Mesenchymal stem cell (in vitro differentiated cells and primary cell): ENCODE measurements at places on chromosomes 7 and 10.

GRCh38 chr7:32043688-32044087, 26.5 kb downstream of the PDE1C start:
- DNase-seq = peak; percentile 79

DNA sequence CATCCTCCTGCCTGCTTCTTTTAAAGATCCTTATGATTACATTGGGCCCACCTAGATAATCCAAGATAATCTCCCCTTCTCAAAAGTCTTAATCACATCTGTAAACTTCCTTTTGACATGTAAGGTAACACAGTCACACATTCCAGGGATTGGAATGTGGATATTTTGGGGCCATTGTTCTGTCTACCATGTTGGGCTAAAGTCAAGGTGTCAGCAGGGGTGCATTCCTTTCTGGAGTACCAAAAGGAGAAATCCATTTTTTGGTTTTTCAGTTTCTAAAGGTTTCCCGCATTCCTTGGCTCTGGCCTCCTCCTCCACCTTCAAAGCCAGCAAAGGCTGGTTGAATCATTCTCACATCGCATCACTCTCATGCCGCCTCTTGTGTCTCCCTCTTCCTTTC, 197.6 kb upstream of the NFE2L3 start:
- no peak for DNase-seq

DNA sequence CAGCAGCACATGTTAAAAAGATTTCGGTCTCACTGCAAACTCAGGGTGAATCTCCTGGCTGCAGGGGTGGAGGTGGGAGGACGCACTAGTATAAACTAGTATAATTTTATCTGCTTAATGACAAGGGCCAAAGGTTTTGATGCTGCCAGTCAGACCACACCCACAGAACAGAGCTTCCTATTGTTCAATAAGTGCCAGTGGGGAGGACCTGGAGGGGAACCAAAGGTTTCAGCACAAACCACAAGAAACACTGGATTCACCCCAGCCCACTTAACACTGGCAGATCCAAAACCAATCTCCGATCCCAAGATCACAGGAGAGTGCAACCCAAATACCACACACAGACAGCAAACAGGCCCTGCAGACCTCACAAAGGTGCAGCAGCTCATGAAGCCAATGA, 6.6 kb downstream of the VOPP1 start:
- DNase-seq = no peak

DNA sequence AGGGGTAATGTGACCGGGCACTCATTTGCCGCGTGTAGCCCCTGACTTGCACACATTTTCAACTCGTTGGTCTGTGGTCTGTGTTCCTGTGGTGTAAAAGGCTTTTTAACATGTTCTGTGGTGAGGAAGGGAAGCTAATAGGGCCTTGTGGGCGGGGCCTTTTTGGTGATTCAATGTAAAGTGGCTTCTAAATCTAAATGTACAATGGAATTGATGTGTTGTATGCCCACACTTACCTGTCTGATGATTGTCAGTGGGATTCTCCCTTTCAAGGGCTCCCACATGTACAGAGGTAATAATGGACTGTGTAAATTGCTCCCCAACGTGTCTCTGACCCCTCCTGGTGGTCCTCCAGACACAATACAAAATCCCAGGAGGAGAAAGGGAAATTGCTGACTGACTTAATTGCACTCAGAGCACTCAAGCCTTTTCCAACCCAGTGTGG, 43.1 kb upstream of the GATAD1 start:
- no peak for DNase-seq

GRCh38 chr10:125626671-125627070, 56.3 kb downstream of the TEX36 start:
- no peak for DNase-seq

- no peak for DNase-seq
Measured at GRCh38 chr7:1890289-1891235, 220.5 kb downstream of the ELFN1 start.

- DNase-seq = no peak
Measured at GRCh38 chr7:157434701-157435100, 97.9 kb downstream of the DNAJB6 start.

DNA sequence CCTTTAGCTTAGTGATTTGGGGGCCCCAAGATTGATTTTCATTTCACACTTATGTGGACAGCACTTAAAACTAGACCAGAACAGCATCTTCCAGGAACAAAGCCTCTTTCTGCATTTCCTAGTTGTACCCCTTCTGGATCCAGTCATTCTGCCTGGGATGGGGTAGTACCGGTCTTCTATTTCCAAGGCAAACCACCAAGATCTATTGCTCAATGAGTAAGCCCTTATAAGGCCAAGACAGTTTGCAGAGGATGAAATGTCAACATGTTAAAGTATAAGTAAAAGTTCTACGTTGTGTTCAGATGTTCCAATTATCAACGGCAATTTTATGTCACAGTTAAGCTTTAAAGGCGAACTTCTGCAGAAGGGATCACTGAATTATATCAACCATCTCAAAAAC, 106.9 kb upstream of the ZNF746 start:
- no peak for DNase-seq

DNA sequence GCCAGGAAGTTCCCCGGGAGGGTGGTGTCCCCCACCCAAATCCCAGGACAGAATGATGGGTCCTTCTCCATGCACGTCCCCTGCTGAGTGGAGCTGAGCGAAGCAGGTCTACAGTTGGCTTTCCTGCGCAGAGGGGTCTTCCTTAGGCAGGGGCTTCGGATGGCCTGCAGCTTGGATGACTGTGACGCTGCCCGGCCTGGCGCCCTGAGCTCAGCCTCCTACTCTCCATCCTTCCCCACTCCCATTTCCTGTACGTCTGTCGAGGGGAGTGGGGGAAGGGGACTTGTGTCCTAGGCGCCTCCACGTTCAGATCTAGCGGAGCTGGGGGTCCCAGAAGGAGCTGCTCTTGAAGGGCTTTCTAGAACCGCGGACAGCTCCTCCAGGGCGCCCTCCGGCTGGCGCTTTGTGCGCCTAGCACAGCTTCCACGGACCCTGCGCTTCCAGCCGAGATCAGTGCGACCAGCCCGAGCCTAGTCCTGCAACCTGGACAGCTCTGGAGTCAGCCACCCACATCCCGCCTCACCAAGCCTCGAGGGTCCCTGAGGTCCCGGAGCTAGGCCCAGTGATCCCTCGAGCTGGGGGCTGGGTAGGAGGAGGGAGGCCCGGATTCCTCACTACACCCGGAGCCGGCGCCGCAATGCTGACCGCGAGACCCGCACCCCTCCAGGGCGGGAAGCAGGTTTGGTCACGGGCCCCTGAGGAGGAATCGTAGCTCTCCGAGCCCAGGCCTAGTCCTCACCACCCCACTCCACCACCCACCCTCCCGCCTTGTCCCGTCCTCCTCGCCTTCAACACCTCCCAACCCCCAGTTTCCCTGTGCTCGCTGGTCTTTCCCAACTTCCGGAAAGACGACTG, 1.9 kb downstream of the GRID1 start:
- DNase-seq = peak; percentile 18

DNA sequence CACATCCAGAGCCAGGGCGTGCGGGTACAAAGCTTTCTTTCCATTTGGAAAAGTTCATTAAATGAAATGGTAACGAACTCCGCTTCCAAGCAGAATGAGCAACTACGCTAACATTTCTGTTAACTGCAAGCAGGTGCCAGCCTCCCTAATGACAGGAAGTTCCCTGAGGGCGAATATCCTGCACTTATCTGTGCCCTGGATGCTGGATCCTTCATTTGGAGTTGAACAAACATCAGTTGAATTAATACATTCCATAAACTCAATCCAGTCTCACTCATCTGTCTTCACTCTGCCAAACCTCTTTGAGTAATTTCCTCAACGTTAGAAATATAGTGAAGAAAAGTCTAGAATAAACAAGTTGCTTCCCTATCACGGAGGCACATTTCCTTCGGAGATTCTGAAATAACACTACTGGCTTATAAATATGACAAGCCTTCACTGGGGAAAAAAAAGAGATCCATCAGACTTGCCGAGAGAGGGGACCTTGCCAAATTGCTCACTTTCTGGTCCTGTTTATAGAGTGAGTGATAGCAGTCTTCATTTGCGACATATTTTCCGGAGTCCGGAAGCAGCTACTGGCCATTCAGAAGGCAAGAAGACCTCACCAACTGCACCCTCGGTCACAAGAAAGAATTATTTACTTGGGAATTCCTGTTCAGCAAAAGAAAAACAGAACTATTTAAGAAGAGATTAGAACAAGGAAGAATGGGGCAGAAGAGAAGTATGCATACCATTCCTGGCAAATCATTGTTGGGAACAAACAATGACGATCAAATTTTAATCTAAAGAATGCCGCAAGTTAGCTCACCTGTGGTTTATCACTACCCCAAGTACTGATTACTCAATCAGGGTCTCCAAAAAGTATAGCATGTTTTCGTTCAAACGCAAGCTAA, 196.4 kb downstream of the FAM107B start:
- DNase-seq = no peak

- DNase-seq = no peak
Measured at GRCh38 chr7:101614098-101614938, 14.8 kb downstream of the MYL10 start.

GRCh38 chr10:73828161-73828560, 16.8 kb upstream of the NDST2 start:
- no peak for DNase-seq

DNA sequence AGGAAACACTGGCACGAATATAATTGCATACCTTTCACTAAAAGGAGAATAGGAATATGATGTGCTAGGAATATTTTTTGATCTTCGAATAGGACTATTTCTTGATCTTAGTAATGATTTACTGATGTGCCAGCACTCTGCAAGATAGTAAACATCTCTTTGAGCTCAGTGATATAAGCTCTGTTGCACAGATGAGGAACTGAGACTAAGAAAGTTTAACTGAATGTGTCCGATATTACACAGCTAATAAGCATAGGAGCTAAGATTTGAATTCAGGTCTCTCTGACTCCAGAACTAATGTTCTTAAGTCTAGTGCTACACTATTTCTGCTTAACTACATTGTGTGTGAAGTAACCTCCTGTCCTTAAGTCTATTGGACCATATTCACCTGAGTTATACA, 98.4 kb upstream of the PTPRZ1 start:
- DNase-seq = no peak

- peak; percentile 65 for DNase-seq
Measured at GRCh38 chr10:4519658-4520402, 306.2 kb upstream of the AKR1E2 start.

GRCh38 chr10:77087366-77087765, 550.2 kb downstream of the KCNMA1 start:
- DNase-seq = no peak

DNA sequence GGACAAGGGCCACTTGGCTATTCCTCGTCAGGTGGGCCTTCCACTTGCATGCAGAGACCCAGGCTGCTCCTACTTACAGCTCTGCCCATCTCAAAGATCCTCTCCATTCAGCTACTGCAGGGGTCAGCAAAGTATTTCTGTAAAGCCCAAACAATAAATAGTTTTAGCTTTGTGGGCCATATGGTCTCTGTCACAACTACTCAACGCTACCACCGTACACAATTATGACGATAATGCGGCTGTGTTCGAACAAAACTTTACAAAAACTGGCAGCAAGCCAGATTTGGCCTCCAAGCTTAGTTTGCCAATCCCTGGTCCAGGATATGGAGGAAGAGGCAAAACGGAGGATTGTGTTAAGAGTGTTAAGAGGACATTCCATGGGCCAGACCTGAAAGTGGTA, 12.8 kb downstream of the RAB11FIP2 start:
- peak; percentile 81 for DNase-seq
